Pulmonary artery endothelial cell (primary cell): ENCODE measurements at places on chromosomes 4 and X. TPM values are rescaled to one million over a fixed set of nuclear protein-coding genes. Genes with fewer than 3 reads are reported as not detected.
A peak's percentile ranks its signal among the peaks of the same experiment; 100 is the strongest.

- DNase-seq, result no peak
Measured at GRCh38 chrX:1393871-1394615, 2.1 kb upstream of the SLC25A6 start.

The MRPL1 gene
- 28.4 and 48.8 TPM in 2 replicates for total RNA-seq

DNA sequence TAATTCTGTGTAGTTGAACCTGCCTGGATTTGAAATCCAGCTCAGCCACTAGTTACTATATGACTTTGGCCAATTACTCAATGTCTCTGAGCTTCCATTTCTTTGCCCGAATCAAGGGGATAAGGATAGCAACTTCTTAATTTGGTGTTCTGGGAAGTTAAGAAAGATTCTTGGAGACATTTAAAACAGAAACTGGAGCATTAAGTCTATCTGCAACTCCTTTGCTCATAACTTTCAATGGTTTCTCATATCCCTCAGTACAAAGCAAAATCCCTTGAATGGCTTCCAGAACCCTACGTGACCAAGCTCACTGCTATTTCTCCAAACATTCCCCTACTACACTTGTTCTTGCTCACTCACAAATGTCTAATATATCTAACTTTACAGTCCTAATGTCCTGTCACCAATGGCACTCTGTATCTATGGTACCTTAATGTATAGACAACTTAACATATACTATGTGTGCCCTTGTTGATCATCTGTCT is 849.1 kb upstream of the SLIT2 start:
- DNase-seq, result no peak

GRCh38 chr4:95857761-95858160 is 17.9 kb downstream of the PDHA2 start:
- no peak for DNase-seq

The SEPSECS gene
- total RNA-seq, result 8.2 and 9.8 TPM in 2 replicates

- DNase-seq, result no peak
Measured at GRCh38 chr4:176792326-176793059, at the start of gene VEGFC. Gene VEGFC, minus strand, starts transcription at chr4:176792922. Its CDS starts 611 bp downstream, at chr4:176792311.

The NR3C2 gene
- 6.8 and 7.6 TPM in 2 replicates for total RNA-seq

- peak; percentile 1 for DNase-seq
Measured at GRCh38 chr4:154807042-154807630, 26.1 kb downstream of the RBM46 start.

DNA sequence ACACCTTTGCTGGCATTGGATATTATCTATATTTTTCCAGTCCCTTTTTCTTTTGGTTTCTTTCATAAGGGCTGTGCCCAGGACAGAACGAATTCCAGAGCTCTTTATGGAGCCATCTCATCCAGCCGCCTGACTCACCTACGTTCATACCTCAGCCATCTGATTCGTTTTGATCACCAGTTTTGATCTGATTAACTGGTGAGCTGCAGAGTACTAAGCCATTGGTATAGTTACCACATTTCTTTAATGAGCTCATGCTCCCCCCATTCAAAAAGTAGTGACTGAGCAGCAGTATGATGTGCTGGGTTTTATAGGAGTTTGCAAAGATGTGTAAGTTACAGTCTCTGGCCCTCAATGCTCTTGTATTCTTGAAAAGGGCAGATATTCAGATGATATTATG is 43.0 kb upstream of the CDKN2AIP start:
- DNase-seq, result no peak

DNA sequence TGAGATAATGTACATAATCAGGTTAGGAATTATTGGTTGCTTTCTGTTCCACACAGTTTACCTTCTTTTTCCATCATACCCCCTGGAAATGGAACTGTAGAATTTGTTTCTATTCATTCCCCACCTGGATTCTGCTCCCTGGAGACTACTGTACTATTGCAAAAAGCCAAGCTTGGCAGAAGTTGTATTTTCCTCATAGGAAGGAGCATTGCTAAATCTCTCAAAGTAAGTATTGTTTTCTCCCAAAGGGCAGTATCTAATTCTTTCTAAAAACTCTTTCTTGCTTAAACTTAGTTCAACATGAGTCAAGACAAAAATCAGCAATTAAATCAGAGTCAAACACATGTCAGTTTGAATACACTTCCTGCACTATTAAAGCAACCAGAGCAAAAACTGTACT is 136.2 kb downstream of the CDS1 start:
- DNase-seq, result no peak

DNA sequence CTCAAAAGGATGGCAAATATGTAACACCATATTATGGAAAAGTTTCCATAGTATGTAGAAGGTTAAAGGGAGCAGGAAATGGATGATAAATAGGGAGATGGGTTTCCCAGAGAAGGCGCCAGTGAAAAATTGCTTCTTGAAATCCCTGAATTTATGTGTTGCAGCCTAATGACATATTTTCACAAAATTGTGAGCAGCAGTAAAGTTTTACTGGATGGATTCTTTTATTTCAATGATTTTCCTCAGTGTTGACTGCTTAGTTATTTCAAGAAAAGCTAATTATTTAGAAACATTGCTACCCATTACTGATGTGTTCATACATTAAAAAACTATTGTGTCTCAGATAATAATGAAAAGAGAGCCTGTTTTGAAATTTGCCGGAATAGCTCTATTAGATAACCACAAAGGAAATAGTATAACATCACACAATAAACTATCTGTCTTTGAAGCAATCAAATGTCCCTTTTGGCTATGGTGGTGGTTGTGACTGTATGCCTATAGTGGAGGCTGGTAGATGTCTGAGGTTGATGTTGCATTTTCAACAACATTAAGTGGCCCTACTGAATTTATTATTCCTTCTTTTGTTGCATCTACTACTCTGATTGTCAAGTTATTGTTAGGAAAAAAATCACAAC is 169.9 kb upstream of the HAND2 start:
- DNase-seq, result no peak

DNA sequence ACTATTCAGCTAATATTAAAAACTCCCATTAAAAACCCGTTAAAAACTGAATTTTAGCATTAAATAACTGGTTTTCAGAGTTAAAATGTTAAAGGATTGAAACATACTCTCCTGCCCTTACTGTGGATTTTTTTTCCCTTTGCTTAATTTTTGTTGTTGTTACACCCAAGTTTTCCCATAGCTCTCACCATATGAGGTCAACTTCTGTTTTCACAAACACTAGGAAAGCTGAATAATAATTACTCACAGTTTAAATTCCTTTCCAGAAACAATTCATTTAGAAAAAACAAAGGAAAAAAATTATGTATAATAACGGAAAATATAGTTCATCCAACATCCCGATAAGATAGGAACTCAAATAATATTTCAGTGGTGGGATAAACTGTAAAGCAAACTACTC is 129.0 kb downstream of the PPP3CA start:
- DNase-seq, result peak; percentile 53

DNA sequence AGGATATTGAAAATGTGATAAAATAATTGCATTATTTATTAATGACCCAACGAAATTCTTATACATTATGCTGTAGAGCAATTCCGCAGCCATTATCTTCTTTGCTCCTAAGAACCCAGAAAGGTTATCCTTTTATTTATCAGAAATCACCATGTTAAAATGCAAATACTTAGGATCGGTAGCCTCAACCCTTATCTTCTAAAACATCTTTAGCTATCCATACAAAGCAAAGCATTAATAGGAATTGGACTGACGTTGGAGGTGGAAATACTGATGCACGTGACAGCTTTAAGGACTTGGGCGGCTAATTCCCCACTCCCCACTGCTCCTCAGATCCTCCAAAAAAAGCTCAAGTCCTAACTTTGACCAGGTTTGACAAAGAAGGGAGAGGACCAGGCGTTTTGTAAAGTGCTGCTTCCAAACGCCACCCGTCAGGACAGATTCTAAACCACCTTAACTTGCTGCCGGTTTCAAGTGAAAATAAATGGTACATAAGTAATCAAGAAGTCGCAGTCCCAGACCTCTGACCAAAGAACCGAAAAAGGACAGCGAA is 539 bp upstream of the SPCS3 start:
- DNase-seq, result no peak

The GPR50 gene
- total RNA-seq, result not detected in 2 replicates

DNA sequence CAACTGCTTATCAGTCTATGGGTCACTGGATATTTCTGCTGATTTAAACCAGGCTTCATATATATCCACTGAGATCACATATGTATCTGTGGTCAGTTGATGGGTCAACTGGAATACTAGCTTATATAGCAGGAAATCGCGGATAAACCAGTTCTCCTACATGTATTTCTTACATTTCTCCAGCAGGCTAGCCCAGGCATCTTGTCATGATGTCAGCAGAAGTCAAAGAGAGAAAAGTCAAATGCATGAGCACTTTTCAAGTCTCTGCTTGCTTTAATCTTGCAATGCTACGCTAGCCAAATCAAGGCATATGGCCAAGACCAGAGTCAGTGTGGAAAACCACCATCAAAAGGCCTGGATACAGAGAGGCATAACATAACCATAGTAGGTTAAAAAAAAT is 1008.8 kb upstream of the DIAPH2 start:
- DNase-seq, result no peak

GRCh38 chr4:165382640-165383039 is 3.8 kb downstream of the CPE start:
- DNase-seq, result no peak

The SUPT20HL1 gene
- not detected in 2 replicates for total RNA-seq

DNA sequence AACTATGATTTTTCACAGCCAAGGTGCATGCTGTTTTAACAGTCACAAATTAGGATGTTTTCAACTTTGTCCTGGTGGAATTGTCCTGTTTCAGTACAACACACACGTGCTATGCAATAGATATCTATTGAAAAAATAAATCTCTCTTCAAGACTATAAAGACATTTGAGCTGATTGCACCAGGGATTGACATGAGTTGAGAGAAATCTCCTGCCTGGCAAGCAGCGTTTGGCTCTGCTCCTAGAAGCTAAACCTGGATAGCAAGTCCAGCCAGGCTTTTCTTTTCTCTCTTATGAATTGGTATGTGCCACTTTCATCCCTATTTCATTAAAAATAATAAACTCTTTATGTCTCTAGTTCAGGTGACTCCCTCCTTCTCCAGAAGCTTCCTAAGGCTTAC is 16.6 kb upstream of the NPNT start:
- DNase-seq, result no peak

- DNase-seq, result no peak
Measured at GRCh38 chr4:187085339-187085738, 361.7 kb upstream of the FAT1 start.

- DNase-seq, result no peak
Measured at GRCh38 chr4:108043526-108043925, 53.8 kb downstream of the HADH start.

The JAKMIP1 gene
- total RNA-seq, result not detected in 2 replicates

DNA sequence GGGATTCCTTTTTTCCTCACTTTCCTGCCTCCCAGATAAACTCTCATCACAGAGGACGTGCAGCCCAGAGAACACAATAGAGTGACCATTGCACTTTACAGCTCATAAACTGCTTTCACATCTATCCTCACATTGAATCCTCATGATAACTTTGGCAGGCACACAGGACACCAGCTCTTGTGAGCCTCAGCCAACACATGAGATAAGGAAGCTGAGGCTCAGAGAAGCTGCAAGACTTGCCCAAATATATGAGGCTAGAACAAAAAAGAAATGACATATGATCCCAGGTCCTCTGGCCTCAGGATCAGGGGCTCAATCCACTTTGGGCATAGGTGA is 85.0 kb upstream of the CPEB2 start:
- DNase-seq, result no peak

DNA sequence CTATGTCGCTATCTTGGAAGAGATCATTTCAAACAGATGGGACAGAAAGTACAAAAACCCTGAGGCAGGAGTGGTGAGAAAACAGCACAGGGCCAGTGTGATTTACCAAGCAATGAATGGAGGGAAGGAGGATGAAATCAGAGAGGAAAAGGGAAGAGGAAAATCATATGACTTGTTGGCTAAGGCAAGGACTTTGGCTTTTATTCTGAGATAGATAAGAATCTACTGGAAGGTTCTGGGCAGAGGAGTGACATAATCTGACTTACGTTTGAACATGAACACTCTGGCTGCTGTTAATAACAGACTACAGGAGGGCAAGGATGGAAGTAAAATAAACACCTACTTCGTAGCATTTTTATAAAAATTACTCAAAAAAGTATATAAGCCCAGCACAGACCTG is 207.8 kb upstream of the SLC7A11 start:
- DNase-seq, result peak; percentile 33

DNA sequence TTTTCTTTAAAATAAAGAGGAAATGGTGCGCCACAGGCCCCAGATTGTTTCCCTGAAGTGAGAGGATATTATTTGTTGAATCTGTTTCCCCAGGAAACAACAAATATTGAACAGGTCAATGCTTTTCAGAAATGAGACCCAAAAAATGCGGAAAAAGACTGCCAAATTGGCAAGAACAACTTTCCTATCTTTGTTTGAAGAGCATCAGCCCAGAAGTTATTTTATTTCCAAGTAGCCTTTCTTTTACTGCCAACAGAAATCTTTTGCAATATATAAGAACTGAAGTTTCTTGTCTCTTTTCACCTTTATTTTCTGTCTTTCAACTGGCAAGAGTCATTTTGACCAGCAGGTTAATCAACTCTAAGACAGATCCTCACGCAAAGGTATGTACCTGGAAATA is at the start of gene SMR3A:
Gene SMR3A, plus strand, starts transcription at position 301 of the 400 bp plus-strand sequence. CDS start 1,356 bp downstream, outside the sequence.
- no peak for DNase-seq

The GPM6B gene
- total RNA-seq, result 1.1 and 2.2 TPM in 2 replicates

GRCh38 chr4:113781439-113782040 is 20.0 kb upstream of the CAMK2D start:
- DNase-seq, result no peak

The CEP44 gene
- 11.7 and 17.8 TPM in 2 replicates for total RNA-seq

DNA sequence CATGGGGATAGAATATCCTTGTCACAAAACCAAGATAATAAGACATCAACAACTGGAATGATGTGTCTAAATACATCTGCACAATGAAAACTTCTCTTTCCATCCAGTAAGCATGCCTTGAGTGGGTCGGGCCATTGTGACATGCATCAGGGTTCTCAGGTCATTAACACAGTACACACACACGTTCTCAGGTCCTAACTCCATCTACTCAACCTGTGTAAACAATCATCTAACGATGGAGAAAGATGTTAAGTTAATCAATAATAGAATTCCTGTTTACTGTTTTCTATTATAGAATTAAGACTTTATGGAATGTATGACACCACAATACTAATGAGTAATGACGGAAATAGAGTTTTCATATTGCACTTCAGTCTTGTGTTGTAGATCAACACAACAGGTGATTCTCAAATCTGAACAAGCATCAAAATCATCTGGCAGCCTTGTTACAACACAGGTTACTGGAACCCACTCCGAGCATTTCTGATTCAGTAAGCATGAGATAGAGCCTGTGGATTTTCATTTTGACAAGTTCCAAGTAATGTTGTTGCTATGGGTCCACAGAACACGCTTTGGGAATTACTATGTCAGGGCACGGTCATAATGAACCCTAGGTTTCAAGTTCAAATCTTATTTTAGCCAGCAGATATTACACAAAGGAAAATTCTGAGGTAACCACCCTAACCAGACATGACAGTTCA is 315.8 kb upstream of the TEX13C start:
- no peak for DNase-seq

The ESX1 gene
- not detected in 2 replicates for total RNA-seq

The GAB3 gene
- total RNA-seq, result 3.8 and 6.0 TPM in 2 replicates

DNA sequence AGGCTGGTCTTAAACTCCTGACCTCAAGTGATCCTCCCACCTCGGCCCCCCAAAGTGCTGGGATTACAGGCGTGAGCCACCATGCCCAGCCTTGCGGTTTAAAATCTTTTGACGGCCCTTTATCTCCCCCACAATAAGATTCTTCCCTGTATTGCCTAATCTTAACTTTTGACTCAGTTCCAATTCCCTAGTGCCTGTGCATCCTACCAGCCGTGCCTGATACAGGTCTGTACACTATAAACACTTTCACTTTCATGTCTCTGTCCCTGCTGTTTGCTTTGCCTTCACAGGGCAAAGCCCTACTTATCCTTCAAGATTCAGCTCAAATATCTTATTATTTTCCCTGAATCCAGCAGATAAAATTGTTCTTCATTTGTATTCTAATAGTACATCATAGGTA is 74.6 kb downstream of the WDR44 start:
- no peak for DNase-seq

- DNase-seq, result no peak
Measured at GRCh38 chr4:30495251-30495650, 224.9 kb upstream of the PCDH7 start.
